Prostate gland (tissue), 2 donors: ENCODE measurements at places on chromosomes 6 and 20.

- H3K4me1 ChIP-seq = no peaks in the 10 kb centered on the region
- no peaks in the 10 kb centered on the region for H3K36me3 ChIP-seq
- no peak for DNase-seq
- no peak overlapping the region for H3K27ac ChIP-seq
- H3K4me3 ChIP-seq = no peak overlapping the region
- H3K27me3 ChIP-seq = no peaks in the 10 kb centered on the region
Measured at GRCh38 chr6:110053395-110054240, 75.5 kb downstream of the GPR6 start.

DNA sequence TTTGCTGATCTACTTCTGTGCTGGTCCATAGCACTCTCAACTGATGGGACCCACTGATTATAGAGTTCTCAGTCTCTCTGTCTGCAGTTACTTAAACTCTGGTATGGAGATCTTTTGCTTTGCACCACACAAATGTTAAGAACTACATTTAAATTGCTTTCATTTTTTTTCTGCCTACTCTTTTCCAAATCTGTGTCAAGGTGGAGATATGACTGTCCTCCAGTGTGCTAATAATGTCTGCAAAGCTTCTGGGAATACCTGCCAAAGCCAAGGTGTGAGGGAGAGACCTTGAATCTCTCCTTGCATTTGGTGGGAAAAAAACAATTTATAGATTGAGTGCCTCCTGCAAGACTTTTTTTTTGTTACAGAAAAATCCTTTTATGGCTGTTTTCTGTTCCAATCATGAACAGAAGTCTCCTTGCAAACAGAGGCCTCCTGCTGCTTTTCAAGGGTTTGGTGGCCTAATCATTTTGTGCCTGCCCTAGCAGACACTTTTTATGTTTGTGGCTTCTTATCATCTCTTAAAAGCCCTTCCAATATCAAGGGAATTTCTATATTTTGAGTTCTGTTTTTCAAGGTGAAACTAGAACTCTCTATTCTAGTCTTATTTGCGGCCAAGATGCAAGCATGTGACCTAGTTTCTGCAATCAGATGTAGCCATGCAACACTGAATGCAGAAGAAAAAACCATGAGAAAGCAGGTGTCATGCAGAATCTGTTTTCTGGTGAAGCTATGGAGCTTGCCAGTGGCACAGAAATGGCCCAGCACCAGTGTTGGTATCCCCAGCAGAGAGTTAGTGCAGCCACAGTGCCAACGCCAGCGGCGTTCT lies 23.2 kb upstream of the AKIRIN2 start:
- DNase-seq = no peak
- no peak overlapping the region for H3K4me3 ChIP-seq
- no peaks in the 10 kb centered on the region for H3K4me1 ChIP-seq

- H3K27me3 ChIP-seq = no peaks in the 10 kb centered on the region
- no peaks in the 10 kb centered on the region for H3K36me3 ChIP-seq
- H3K4me3 ChIP-seq = no peak overlapping the region
- H3K4me1 ChIP-seq = no peaks in the 10 kb centered on the region
- DNase-seq = no peak
Measured at GRCh38 chr6:111737065-111737521, 131.4 kb upstream of the TRAF3IP2 start.

DNA sequence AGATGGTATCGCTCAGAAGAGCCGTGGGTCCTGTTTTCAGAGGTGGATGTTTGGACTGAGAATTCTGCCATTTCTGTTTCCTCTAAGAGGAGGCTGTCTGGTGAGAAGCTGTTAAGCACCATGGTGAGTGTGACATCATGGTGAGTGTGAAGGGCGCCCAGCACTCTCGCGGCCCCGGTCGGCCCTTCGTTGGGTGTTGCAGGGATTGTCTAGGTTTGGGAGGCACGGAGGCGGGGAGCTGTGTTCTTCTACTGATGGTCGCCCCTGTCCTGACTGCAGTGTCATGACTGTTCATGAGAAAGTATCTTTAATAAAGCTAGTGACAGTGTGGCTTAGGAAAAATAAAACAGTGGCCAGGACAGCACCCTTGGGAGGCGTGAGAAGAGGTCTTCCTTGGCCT lies 70.4 kb downstream of the NOL4L start:
- DNase-seq = no peak
- no peaks in the 10 kb centered on the region for H3K27me3 ChIP-seq
- H3K27ac ChIP-seq = no peak overlapping the region
- no peak overlapping the region for H3K4me3 ChIP-seq
- H3K36me3 ChIP-seq = no peaks in the 10 kb centered on the region

DNA sequence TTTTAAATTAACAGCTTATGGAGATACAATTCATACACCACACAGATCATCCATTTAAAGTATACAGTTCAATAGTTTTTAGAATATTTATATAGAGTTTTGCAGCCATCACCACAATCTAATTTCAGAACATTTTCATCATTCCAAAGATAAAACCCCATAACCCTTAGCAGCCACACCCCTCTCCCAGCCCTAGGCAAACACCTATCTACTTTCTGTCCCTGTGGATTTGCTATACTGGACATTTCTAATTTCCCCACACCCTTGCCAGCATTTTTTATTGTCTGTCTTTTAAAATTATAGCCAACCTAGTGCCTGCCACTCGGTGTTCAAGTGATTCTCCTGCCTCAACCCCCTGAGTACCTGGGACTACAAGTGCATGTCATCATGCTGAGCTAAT lies 23.0 kb upstream of the AKAP7 start:
- no peak for DNase-seq
- H3K36me3 ChIP-seq = no peaks in the 10 kb centered on the region
- H3K27me3 ChIP-seq = no peaks in the 10 kb centered on the region

DNA sequence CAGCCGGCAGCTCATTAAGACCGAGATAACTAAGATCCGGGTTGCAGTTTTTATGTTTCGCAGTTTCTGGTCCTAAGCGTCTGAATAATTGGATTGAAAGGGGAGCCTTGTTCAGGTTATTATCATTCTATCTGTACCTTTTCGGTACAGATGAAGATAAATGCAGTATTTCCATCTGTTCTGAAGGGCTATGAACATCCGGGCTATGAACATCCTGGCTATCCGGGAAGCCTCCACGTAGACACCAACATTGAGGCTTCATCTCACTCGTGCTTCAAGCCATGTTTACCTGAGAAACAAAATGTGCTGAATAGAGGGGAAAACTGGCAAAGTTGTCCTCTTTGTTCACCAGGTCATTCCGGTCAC lies 399 bp upstream of the REPS1 start:
- peak overlapping the region; percentile 84 for H3K4me3 ChIP-seq
- no peaks in the 10 kb centered on the region for H3K4me1 ChIP-seq
- H3K27ac ChIP-seq = peak overlapping the region; percentile 89
- H3K36me3 ChIP-seq = no peaks in the 10 kb centered on the region

- no peaks in the 10 kb centered on the region for H3K27me3 ChIP-seq
- no peak for DNase-seq
- H3K27ac ChIP-seq = no peak overlapping the region
Measured at GRCh38 chr20:54254596-54254995, 46.7 kb downstream of the PFDN4 start.

- no peak overlapping the region for H3K4me3 ChIP-seq
- DNase-seq = no peak
- no peaks in the 10 kb centered on the region for H3K27me3 ChIP-seq
- H3K4me1 ChIP-seq = no peaks in the 10 kb centered on the region
- no peaks in the 10 kb centered on the region for H3K36me3 ChIP-seq
Measured at GRCh38 chr6:164926686-164927085, 382.7 kb downstream of the C6orf118 start.
